ENCODE measurements at places on chromosomes 1 and 21.

- DNase-seq = no peak
These were observed 19.8 kb downstream of the MIER1 start for GRCh38 chr1:66944330-66945274.

- no peak for DNase-seq
These were observed 68.2 kb downstream of the FNBP1L start for GRCh38 chr1:93516164-93516563.

- DNase-seq = peak; percentile 44
These were observed 46.6 kb downstream of the VPS26C start for GRCh38 chr21:37220433-37220980.

GRCh38 chr1:210696709-210697108, 368.0 kb downstream of the HHAT start:
- DNase-seq = no peak

DNA sequence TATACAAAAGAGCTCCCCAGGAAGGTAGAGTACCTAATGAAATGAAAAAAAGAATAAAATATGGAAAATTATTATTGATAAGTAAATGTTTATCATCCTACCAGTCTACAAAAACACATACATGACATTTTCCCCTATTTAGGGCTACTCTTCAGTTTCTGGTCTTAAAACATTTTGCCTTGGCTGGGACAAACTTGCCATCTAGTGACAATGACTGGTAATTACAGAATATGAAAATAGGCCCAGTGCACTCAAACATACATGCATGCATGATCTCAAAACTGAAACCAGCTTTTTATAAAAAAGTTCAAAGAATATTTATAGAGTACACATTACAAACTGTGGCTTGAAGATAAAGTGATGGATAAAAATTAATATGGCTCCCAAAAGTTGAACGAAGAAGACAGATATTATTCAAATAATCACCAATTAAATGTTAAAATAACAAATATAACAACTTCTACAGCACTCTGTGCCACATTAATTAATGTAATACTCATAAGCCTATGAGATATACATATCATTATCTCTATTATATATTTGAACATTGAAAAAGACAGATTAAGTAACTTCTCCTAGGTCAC, 10.5 kb upstream of the RNPC3 start:
- DNase-seq = peak; percentile 69

DNA sequence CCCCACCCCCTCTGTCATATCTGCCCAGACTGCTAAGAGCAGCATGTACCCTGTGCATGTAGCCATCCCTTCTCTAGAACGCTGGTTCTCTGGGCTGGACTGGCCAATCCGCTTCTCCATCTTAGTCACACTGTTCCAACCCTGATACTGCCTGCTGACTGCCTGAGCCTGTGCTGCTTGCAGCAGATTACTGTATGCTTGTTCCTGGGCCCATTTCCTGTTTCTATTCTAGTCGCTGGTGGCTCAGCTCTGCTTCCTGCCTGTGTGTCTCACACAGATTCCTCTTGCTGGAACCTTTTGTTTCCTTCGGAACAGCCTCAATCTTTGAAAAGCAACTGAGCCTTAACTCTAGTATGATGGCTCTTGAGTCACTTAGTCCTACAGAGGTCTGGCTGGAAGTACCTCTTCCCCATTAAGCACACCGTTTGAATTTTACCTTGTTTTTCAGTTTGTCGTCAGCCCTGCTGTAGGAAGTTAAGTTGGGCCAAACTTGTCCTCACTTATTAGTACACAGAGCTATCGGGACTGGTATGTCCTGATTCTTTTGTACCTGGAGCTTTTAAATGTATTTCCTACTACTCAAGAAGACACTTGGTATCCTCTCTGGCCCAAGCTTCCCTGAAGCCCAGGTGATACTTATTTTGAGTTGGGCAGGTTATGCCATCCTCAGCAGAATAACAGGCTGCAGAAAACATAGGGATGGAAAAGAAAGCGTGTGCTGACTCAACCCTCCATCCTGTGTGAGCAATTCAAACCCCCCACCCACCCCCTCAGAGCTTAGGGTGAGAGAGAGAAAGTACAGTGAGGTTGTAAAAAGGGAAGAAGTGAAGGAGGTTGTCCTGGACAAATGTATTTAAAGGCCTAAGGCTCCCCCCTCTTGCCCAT, 43.4 kb upstream of the PIGV start:
- peak; percentile 94 for DNase-seq

DNA sequence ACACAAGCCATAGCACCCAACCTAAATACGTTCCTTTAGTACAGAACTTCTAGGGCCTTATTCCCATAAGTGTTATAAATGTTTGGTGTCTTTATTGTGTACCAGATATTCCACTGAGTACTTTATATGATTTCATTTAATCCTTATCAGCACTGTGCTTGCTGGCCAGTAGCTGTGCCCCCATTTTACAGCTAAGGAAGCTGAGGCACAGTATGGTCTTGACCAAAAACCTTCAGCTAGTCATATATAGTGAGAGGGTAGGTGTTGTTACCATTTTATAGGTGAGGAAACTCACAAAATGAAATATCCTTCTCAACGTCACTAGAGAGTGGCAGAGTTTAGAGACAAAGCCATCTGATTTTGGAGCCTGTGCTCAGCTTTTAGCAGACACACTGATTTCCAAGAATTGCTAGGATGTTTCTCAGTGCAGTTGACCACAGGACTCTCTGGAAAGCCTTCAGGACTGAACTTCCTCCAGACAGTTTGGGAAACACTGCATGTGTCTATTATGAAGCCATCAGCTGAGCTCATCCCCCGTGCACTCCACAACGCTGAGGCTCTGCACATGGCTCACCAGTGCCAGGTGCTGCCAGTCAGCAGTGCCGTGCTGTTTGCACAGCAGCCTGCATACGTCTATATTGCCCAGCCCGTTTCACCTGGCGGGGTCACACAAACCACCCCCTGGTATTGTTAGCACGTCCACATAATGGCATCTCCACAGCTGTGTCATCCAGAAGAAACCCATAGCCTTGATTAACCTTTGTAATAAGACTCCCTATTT, 15.4 kb downstream of the NPPA start:
- DNase-seq = no peak

- no peak for DNase-seq
These were observed 41.6 kb upstream of the QSOX1 start for GRCh38 chr1:180112984-180113647.

- peak; percentile 97 for DNase-seq
These were observed 11.7 kb upstream of the BOLA1 start for GRCh38 chr1:149887456-149888246.

GRCh38 chr1:197284325-197284724, 16.3 kb downstream of the CRB1 start:
- DNase-seq = no peak

GRCh38 chr1:1033731-1034438, 14.0 kb downstream of the AGRN start:
- no peak for DNase-seq

DNA sequence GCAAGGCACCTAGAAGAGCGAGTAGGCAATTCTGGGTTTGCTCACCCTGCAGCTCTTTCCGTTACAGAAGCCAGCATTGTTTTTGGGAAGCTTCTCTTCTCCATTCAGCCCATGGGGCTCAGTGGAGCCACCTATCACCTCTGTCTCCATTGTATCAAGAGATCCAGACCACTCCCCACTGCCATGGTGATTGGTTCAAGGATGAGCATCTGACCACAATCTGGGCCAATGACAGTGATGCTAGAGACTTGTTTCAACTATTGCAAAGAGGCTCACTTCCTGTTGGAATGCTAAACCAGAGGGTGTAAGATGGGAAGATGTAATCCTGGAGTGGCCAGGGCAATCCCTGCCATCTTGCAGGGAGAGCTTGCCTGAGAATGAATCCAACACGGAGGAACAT, 6.6 kb downstream of the SPATA21 start:
- no peak for DNase-seq

DNA sequence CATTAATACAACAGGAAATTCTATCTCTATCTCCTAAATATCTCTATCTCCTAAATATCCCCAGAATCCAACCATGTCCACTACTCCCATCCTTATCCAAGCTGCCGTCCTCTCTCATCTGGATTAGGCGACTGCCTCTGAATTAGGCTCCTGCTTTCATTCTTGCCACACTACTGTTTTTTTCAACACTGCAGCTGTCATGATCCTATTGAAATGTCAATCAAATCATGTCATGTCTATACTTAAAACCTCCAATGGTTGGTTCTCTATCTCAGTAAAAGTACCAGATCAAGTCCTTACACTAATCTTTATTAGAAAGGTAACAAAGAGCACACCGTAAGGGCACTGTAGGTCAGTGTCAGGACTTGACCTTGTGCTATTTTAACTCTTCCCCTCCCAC, 82.0 kb upstream of the NFIA start:
- no peak for DNase-seq

- no peak for DNase-seq
These were observed 132.4 kb upstream of the KLHDC7A start for GRCh38 chr1:18348354-18348753.

GRCh38 chr1:209647156-209647555, 5.1 kb downstream of the LAMB3 start:
- DNase-seq = no peak

DNA sequence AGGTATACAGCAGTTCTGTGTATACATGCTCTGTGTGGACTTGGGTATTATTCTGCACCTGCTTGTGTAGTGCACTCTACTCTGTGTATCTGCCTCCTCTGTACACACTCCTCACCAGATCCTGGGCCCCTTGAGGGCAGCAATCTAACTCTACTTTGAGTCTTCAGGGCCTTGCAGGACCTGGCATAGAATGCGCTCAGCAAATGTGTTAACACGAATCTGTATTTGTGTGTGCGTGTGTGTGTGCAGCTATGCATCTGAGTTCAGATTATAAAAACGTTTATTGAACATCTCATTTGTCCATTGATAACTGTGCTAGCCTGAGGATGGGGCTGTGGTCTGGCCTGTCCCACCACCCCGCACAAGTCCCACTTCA, 3.9 kb upstream of the MEF2D start:
- peak; percentile 46 for DNase-seq

GRCh38 chr21:38221594-38221993, 35.2 kb upstream of the KCNJ15 start:
- DNase-seq = no peak

- no peak for DNase-seq
These were observed 36.2 kb upstream of the PKN2 start for GRCh38 chr1:88647749-88648415.

DNA sequence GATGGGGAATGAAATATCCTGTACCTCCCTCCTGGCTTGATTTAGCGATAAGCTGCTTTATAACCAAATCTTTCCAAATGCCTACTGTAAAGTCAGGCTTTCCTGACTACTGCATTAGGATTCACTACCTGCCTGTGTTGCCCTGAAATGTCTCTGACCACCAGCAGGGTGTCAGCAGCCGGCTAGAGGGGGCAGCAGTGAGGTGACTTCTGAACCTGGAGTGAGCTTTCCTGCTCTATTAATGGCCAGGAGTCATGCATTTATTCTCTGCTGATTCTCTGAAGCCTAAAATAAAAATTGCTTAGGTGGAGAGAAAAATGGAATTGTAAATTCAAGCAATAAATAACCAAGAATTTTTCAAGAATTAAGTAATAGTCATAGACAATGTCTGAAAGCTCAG, 2.5 kb downstream of the BACE2 start:
- no peak for DNase-seq

- DNase-seq = no peak
These were observed 5.2 kb upstream of the AKNAD1 start for GRCh38 chr1:108862017-108862610.

GRCh38 chr1:12436817-12437599, 181.0 kb downstream of the DHRS3 start:
- no peak for DNase-seq

DNA sequence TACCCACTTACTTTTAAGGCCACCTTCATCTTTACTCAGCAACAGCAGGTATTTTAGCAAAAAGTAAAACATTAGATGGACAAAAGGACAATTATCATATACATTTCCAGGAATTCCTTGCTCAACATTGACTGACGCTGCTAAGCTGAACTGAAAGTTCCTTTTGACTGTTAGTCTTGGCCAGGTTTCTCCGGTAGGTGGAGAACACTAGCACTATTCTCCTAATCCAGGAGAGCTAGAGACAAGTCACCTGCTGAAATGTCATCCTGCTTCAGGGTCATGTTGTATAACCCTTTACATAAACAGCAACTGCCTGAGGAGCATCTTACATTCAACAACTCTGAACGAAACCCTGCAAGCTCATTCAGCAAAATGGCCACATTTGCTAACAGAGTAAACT, 109.0 kb upstream of the ESRRG start:
- no peak for DNase-seq

DNA sequence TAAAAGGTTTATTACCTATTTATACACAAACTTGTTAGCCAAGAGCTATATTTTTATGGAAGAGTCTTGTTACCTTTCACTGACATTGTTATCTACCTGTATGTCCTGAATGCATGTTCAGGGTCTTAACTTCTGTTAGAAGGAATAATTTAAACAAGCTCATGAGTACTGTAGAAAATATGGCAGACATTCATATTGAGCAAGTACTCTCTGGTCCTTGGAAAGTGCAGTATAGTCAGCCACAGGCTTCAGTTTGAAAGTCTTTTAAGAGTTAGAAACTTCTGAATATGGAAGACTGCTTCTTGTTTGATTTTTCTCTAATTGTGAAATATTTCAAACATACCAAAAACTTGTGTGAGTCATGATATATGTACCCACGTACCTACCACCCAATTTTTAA, 16.6 kb downstream of the DIP2A start:
- DNase-seq = no peak

GRCh38 chr1:22687191-22687590, 23.4 kb upstream of the EPHB2 start:
- no peak for DNase-seq

- DNase-seq = no peak
These were observed 4.7 kb upstream of the ACADM start for GRCh38 chr1:75719810-75720209.

GRCh38 chr1:181061487-181061886, 27.0 kb upstream of the IER5 start:
- DNase-seq = no peak

GRCh38 chr1:81305997-81306452, 494.7 kb upstream of the ADGRL2 start:
- no peak for DNase-seq

- DNase-seq = no peak
These were observed 442.9 kb upstream of the NEGR1 start for GRCh38 chr1:72724951-72725861.

Measured in CD4-positive, alpha-beta T cell treated with Interleukin-21 for 1 hour (primary cell).